ENCODE measurements at places on chromosomes 6 and 20.

DNA sequence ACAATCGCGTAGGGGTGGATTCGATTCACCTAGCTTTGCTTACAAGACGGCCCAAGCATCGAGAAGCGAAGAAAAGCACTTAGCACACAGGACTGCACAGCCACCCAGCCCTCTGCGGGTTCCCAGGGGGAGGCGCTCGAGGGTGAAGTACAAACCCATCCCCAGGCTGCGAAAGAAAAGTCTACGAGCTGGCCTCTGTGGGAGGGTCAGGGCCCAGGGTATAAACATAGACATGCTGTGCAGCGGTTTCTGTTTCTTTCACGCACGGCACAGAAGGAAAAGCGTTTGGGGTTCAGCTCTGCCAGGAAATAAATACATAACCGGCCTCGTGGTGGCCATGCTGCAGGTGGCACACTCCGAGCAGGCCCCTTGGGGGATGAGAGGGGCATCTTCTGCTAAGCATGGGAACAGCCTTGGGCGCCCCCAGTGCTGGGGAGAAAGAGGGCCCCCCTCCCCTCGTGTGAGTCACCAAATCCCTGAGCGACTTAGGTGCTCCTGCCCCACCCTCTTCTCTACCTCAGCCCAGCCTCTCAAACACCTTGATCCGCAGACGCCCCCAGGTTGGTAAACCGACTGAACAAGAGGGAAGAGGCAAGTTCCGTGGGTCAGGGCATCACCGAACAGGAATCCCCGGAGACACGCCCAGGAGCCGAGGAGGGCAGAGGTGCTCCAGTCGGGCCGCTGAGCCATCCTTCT lies 91.6 kb upstream of the RIPOR2 start:
- no peak for DNase-seq

- DNase-seq, result no peak
Observed at GRCh38 chr20:48181261-48181935, 396.1 kb upstream of the SULF2 start.

- no peak for DNase-seq
Observed at GRCh38 chr20:19929012-19929360, 88.2 kb upstream of the NAA20 start.

DNA sequence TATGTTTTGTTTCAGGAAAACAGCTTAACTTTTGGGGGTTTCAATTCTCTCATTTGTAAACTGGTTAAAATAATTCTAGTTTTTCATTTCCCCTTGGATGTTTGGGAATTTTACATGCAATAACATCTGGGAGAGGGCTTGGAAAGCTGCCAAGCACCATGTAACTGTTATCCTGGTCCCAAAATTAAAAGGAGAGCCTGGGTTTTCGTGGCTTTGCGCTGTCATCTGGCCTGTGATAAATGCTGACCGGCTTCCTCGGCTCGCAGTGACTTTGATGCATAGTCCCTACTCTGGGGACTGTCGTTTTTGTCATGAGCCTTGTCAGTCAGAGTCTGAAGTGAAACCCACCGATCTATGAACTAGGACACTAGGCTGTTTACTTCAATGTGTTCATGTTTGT lies 12.2 kb downstream of the SLC35F1 start:
- no peak for DNase-seq

DNA sequence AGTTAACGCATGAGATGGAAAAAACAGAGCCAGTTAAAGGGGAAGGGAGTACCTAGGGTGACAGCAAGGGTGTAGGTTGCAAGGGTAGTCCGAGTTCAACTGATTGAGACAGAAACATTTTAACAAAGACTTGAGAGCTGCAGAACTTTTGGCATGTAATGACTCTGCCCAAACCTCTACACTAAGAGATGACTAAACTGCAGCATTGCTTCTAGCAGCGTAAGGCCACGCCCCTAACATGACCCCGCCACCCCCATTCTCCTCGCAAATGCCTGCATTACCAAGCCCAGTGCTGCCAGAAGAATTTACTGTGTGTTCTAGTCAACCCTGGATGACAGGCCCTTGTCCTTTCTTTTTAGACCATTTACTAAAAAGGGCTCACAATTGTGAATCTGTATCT lies 6.3 kb upstream of the HINT3 start:
- DNase-seq, result peak; percentile 40
